ENCODE measurements at places on chromosomes 1 and 21. TPM values are rescaled to one million over a fixed set of nuclear protein-coding genes. Genes with fewer than 3 reads are reported as not detected.

DYNLT4 gene
- total RNA-seq = 0.20 TPM

OR2M3 gene
- not detected for total RNA-seq

S100B gene
- total RNA-seq = not detected

NUDT17 gene
- 7.2 TPM for total RNA-seq

ELAVL4 gene
- total RNA-seq = 0.07 TPM
